ENCODE measurements at places on chromosomes 2 and 18.

DNA sequence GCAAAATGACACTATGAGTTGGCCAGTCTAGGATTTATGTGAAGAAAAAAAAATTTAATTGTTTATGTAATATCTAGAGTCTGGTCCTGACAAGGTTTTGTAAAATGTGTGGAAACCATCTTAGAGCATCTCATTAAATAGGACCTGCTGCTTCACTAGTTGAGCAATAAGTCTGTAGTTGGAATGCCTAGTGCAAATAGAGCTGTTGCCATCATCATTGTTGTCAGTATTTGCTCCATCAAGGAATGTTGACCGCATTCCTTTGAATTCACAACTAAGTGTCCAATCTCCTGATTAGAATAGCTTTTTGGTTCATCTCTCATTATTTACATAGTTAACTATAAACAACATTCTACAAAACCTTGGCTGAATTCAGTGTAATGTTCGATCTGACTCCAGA is 32.2 kb upstream of the RPE start:
- DNase-seq: no peak

- no peak for DNase-seq
Measured at GRCh38 chr2:122080871-122081270, 325.4 kb downstream of the TSN start.

GRCh38 chr2:100880730-100881129 is 60.8 kb downstream of the NPAS2 start:
- DNase-seq: no peak

- no peak for DNase-seq
Measured at GRCh38 chr2:240520130-240520973, 37.4 kb downstream of the ANKMY1 start.
